COR-L47 (cell line): ENCODE measurements at places on chromosomes 12 and 14.

DNA sequence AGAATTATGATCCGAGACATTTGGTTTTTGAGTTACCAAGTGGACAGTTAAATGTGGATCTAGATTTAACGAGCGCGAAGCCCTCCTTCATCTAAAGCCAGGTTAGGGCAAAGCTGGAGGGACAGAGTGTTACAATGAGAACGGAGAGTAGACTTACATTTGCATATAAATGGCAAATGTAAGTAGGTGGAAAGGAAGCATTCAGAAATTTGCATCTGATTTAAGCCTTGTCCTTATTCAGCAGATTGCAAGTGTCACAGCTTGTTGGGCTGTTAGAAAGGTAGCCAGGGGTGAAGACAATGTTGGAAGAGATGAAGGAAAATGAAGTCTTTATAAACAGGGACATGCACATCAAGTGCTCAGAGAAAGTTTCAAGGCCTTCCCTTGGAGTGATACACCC lies 806.2 kb downstream of the GALC start:
- DNase-seq, result no peak

GRCh38 chr12:112149596-112149995 lies 24.2 kb downstream of the TRAFD1 start:
- no peak for DNase-seq

DNA sequence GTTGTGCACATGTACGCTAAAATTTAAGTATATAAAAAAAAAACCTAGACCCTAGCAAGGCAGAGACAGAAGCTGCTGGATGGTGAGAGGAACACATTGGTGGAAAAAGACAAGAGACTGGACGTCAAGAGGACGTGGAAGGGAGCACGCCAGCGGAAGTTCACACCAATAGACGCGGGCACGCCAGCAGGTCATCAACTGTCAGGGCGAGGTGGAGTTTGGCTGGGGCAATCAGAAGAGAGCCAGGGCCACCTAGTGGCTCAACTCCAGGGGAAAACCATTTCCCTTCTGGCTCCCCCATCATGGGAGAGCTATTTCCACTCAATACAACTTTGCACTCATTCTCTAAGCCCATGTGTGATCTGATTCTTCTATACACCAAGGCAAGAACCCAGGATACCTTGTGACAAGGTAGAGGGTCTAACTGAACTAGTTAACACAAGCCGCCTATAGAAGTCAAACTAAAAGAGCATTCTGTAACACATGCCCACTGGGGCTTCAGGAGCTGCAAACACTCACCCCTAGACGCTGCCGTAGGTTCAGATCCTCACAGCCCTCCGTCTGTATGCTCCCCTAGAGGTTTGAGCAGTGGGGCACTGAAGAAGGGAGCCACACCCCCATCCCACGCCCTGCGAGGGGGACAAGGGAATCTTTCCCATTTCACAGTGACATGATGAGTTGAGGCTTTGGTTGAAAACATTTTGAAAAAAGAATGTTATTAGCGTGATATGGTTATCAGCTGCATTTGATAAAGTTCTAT lies 702.7 kb downstream of the TMTC2 start:
- no peak for DNase-seq

DNA sequence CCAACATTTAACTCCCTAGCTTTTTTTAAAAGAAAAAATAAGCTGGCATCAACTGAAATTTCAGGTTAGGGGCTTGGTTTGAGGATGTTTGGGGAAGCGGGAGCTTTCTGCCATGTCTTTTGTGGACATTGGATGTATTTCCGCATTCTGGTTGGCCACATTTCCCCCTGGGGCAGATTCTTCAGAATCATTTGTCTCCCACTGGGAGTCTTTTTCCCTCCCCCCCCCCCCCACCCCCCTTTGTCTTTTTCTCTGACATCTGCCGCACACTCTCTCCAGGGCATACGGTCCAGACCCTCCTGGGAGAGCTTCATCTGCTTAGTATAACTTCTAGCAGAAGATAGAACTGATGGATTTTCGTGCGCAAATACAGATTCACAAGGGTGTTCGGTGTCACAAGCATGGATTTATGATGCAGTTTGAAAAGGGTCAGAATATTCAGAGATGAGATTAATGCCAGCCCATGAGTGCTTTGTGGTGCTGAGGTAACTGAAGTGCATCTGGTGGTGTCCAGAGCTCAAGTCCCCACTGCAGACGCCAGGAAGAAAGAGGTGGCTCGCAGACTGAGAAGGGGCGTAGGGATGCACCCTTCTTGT lies 40.2 kb downstream of the ETV6 start:
- DNase-seq, result no peak

DNA sequence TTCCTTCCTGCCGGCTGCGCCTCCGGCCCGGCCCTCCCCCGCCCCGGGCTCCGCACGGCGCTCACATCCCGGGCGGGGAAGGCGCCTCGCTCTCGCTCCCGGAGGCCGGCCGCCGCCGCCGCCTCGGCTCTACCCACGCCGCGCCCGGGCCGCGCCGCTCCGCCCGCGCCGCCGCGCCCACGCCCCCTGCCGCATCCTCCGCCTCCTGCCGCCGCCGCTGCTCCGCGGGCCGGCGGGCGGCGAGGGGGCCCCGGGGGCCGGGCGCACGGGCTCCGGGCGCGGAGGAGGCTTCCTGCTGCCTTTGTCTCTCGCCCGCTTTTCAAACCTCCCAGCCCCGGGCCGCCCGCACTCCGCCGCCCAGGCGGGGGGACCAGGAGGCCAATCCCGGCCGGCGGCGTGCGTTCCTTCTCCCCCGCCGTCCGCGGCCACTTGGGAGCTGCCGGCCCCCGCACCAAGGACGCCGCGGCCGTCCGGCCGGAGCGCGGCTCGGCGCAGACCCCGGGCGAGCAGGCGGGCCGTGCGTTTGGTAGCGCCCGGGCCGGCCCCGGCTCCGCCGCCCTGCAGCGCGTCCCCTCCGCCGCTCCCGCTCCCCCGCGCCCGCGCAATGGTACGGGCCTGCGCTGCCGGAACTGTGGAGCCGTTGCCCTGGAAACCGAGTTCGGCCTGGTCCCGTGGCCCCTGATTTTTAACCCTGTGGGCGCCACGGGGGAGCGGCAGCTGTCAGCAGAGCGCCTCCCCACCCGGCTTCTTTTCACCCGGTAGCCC lies at the start of gene FBXL14:
Gene FBXL14 (minus strand): TSS at position 321 of the 765 bp plus-strand sequence. CDS start 515 bp downstream, outside the sequence.
- DNase-seq, result peak; percentile 87

GRCh38 chr14:94538070-94538740 lies 23.0 kb upstream of the SERPINA4 start:
- no peak for DNase-seq

- no peak for DNase-seq
Measured at GRCh38 chr14:93105362-93105761, 10.4 kb downstream of the ITPK1 start.

DNA sequence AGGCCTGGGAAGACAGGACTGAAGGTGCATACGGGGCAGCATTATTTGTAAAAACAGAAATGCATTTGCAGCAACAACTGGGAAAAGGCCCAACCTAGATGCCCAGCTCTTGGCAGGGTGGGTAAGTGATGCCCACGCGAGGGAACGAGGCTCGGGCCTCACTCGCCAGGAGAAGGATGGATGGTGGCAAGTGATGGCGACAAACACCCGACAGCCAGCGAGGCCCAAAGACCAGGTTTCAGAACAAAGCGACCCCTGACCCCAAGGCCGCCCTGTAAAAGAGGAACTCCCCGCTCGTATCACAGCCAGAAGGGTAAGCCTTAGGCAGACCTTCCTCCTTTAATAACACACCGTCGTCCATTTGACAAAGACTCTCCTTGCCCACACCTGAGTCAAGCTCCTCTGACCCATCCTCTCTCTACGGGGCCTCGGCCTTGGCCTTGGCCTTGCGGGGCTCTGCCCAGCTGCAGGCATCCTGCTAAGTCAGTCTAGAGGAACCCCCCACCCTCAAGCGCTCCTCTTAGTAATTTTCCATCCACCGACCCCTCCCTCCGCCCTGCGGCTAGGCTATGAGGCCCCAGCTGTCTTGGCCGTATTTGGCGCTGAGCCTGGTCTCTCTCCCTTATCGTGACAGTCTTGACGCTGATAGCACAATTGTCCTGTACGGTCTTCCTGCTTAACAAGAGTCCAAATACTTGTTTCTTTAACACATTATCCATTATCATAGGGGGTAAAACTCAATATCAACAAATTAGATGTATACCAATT lies 80.2 kb downstream of the NCOR2 start:
- DNase-seq, result no peak

DNA sequence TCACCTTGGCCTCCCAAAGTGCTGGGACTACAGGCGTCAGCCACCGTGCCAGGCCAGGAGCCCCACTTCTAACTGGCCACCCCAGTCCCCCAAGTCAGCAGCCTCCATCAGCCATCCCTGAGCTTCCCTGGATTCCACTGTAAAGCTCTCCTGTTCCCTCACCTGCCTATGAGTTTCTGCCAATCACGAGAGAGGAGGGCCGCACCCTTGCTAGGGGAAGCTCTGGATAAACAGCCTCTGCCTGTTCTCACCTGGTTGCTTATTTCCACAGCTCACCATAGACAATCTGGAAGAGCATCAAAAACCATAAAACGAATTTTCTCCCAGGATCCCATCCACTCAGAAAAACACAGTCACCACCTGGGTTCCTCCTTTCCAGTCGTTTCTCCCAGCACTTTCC lies 5.0 kb downstream of the CDCA4 start:
- DNase-seq, result no peak

GRCh38 chr14:75667099-75667765 lies 6.2 kb downstream of the TTLL5 start:
- no peak for DNase-seq

- no peak for DNase-seq
Measured at GRCh38 chr12:50291377-50291776, 8.1 kb upstream of the LIMA1 start.

- DNase-seq, result no peak
Measured at GRCh38 chr12:101909646-101910045, 32.3 kb downstream of the DRAM1 start.

GRCh38 chr12:121430833-121431415 lies 31.0 kb downstream of the RNF34 start:
- DNase-seq, result no peak

- DNase-seq, result no peak
Measured at GRCh38 chr12:94326727-94327126, 132.9 kb downstream of the CEP83 start.

GRCh38 chr14:32085845-32086383 lies 8.8 kb downstream of the ARHGAP5 start:
- no peak for DNase-seq

GRCh38 chr12:39660101-39660500 lies 40.5 kb upstream of the ABCD2 start:
- DNase-seq, result no peak

GRCh38 chr12:19933924-19934323 lies 434.4 kb upstream of the PDE3A start:
- no peak for DNase-seq

GRCh38 chr12:108570743-108571608 lies 8.6 kb downstream of the ISCU start:
- no peak for DNase-seq

DNA sequence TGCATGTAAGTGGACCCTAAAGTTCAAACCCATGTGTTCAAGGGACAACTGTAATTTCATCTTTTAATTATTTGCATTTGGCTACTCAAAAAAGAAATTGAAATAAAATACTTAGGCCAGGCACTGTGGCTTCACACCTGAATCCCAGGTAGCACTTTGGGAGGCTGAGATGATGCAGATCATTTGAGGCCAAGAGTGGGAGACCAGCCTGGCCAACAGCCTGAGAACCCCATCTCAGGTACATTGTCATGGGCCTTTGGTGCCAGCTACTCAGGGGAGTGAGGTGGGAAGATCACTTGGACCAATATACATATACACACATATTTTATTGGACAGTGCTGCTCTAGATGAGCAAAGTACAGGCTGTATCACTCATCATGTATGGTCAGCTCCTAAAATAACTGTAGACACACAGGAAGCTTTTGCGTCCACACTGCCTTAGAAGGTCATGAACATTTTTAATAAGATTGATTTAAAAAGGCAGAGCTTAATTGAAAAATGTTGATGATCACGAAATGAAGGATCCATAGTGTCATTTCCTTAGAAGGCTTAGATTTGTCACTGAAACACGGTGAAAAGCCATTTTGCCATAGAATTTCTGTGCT lies 2.5 kb upstream of the ZCCHC8 start:
- no peak for DNase-seq

DNA sequence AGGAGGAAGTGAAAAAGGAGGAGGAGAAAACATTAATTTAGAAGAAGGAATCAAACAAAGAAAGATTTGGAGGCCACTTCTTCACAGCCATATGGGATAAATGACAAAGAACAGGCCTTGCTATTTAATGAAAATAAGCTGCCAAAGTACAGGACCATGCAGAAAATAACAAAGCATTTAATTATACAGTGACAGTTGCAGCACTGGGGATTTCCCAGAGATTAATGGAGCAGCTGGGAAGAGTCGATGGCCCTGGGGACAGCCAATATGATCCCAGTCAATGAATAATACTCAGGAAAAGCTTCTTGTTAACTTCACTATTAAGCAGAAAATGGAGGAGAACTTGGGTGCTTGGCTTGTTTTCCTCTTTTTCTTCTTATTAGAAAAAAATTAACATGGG lies 34.6 kb downstream of the RERG start:
- DNase-seq, result peak; percentile 17

GRCh38 chr12:45553204-45553603 lies 176.3 kb upstream of the ARID2 start:
- no peak for DNase-seq

GRCh38 chr12:69039911-69040310 lies 106.9 kb upstream of the CPM start:
- peak; percentile 0 for DNase-seq

DNA sequence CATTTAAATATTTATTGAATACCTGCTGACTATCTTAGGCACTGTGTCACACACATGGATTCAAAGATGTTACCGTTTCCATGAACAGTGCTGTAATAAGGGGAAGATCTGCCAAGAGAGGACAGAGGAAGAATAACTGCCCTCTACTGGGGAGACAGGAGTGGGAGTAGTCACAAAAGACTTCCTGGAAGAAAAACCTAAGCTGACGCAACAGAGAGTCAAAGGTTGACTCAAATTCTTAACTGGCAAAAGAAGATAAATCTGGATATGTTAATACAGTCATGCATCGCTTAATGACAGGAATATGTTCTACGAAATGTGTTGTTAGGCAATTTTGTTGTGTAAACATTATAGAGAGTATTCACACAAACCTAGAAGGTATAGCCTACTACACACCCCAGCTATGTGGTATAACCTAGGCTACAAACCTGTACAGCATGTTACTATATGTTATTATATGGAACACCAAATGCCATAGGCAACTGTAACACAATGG lies 51.5 kb downstream of the DCAF5 start:
- DNase-seq, result peak; percentile 2

GRCh38 chr12:132545164-132545953 lies 55.4 kb downstream of the FBRSL1 start:
- no peak for DNase-seq

- peak; percentile 73 for DNase-seq
Measured at GRCh38 chr14:103518422-103519042, 4.1 kb downstream of the CKB start.

GRCh38 chr12:104399740-104400612 lies 56.8 kb upstream of the CHST11 start:
- no peak for DNase-seq
